ENCODE measurements at places on chromosomes 1 and 21.
A peak's percentile ranks its signal among the peaks of the same experiment; 100 is the strongest.

DNA sequence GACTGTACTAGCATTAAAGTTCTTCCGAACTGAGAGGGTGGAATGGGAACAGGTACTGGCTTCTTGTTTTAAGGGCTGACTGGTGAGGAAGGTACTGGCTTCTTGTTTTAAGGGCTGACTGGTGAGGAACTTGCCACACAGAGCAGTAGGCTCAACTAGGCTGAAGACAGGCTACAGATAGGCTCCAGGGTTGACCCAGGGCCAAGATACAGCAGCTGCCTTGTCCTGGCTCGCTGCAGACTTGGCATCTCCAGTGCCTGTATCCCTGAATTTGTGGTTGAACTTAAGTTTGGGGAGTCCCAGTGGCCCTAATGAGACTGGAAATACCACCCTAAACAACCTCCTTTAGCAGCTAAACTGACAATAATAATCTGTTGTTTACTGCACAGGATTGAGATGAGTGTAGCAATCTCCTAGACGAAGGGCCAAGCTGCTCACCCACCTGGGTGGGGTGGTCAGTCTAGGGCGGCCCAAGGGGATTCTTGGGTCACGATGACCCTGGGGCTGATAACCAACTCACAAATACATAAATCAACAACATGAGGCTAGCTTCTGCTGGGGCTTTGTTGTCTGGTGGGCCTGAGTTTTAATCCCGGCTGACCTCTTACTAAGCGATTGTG, 227.1 kb downstream of the DISC1 start:
- DNase-seq: no peak

GRCh38 chr1:242146652-242147051, 147.8 kb upstream of the MAP1LC3C start:
- DNase-seq: no peak

DNA sequence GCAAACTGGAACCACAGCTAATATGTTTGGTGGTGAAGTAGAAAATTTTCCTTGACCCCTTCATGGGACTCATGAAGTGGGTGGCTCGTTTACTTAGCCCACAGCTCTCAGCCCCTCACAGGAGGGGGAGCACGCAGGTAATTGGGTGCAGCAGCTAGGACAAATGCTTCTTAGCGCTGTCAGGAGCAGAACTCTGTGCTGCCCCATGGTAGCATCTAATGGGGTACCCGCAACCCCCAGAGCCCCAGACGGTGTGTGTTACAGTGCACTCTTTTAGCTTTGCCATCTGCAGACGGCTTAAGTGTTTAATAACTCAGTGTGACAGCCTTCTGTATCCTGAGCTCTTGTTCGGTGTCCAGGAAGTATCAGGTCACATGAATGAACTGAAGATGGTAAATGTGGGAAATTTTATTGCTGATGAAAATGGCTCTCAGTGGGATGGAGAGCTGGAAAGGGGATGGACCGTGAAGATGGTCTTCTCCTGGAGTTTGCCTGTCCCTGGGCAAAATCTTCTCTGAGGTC, 189.6 kb upstream of the ZRANB2 start:
- DNase-seq: no peak

- no peak for DNase-seq
Observed at GRCh38 chr1:31957701-31958674, 19.8 kb upstream of the PTP4A2 start.

- no peak for DNase-seq
Observed at GRCh38 chr1:183414365-183414764, 3.8 kb downstream of the NMNAT2 start.

- no peak for DNase-seq
Observed at GRCh38 chr1:1556505-1556904, 16.1 kb upstream of the TMEM240 start.

DNA sequence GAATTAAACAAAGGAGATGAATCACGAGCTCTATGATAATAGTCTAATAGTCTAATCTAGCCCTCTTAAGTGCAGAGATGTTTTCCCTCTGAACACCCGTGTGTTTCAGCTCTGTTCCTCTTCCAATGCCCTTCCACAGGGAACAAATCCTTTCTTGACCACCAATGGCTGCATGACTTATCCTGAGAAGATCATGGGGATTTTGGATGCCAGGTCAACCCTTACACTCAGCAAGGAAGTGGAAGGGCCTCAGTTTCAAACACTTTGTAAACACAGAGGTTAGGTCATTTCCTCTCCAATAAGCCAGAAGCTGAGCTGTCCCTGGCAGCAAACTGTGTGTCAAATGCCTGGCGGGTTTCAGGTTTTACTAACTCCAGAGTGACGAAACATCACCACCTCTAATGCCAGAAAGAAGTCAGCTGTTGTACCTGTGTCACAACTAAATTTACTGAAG, 200.0 kb downstream of the GABPA start:
- DNase-seq: no peak

DNA sequence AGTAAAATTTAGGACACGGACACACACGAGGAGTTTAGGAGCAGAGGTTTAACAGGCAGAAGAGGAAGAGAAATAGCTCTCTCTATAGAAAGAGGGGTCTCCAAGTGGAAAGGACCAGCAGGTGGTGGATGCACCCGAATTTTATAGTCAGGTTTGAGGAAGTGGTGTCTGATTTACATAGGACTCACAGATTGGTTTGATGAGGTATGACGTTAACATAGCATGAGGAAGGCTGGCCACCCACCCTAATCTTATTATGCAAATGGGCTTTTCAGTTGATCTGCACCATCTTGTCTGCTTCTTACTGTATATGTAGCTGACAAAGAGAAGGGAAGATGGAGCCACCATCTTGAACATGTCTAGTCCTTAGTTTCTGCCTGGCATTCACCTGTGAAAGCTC, 52.5 kb upstream of the RGS2 start:
- no peak for DNase-seq

DNA sequence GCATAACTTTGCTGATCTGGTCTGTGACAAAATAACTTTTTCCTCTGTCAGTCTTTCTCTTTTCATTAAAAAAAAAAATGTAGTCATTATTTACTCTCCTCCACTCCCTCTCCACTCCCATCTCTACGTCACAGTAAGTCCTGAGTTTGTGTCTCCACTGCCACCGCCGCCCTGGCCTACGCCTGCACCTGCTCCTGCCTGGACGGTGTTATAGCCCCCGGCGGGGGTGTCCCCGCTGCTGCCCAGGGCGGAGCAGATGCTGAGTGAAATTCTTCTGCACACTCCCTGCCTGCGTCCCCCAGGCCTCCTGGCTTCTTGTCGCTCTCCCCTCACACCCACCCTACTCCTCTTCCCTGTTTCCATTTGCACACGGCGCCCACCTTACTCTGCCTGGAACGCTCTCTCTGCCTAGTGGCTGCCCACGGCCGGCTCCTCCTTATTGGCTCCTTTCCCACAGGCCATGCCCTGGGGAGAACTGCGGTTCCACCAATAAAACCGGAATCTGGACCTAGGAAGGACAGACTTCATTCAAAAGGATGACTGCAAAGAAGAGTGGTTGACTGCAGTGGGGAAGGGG, 55.2 kb upstream of the C1orf174 start:
- DNase-seq: no peak

DNA sequence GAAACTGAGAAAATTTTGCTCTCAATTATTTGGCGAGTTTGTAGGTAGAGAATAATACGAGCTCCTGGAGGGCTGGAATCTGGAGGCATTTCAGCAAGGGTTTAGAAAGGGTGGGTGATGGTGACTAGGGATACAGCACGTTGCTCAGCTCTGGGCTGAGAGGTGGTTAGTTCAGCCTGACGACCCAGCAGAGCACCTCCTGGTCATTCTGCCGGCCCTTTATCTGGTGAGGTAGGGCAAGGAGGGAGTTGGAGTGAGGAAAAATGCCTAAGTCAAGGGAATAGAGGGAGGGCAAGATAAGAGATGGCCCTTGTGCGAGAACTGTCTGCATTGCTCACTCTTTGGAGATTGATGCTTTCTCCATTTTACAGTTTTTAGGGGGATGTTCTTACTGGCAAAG, 19.1 kb downstream of the GALNT2 start:
- no peak for DNase-seq

- no peak for DNase-seq
Observed at GRCh38 chr1:221274373-221274772, 395.1 kb downstream of the HLX start.

- DNase-seq: no peak
Observed at GRCh38 chr1:59230622-59231021, 66.3 kb upstream of the FGGY start.

- peak; percentile 18 for DNase-seq
Observed at GRCh38 chr1:230127105-230128054, 60.3 kb downstream of the GALNT2 start.

GRCh38 chr1:115757856-115758255, 10.7 kb downstream of the CASQ2 start:
- DNase-seq: no peak

GRCh38 chr1:36576118-36576517, 93.4 kb upstream of the CSF3R start:
- peak; percentile 16 for DNase-seq

DNA sequence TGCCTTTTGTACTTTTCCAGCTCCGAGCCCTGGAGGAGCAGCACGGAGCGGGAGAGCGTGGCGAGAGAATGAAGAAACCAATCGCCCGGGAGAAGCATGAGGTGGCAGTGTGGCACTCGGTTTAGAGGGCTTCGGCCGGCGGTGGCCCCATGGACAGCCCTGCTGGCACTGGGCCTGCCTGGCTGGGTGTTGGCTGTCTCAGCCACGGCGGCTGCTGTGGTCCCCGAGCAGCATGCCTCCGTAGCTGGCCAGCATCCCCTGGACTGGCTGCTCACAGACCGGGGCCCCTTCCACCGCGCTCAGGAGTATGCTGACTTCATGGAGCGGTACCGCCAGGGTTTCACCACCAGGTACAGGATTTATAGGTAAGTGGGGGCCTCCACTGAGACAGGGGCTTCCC, 59.0 kb downstream of the BRINP2 start:
- DNase-seq: no peak

GRCh38 chr1:46002551-46003150, 129.8 kb downstream of the PIK3R3 start:
- DNase-seq: no peak

DNA sequence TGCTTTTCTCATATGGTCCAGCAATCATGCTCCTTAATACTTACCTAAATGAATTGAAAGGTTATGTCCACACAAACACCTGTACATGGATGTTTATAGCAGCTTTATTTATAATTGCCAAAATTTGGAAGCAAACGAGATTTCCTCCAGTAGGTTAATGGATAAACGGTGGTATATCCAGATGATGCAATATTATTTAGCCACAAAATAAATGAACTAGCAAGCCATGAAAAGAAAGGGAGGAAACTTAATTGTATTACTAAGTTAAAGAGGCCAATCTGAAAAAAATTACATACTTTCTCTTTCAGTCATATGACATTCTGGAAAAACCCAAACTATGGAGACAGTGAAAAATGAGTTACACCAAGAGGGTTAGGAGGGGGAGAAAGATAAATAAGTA, 76.3 kb upstream of the LRRC7 start:
- DNase-seq: no peak

All from CD4-positive, alpha-beta T cell treated with Interferon gamma for 1 hour (primary cell).